Activated T-cell treated with anti-CD3 and anti-CD28 coated beads, Interleukin-2, amount 50 U/mL, for 48 hours (primary cell): ENCODE measurements at places on chromosomes 4 and X.

DNA sequence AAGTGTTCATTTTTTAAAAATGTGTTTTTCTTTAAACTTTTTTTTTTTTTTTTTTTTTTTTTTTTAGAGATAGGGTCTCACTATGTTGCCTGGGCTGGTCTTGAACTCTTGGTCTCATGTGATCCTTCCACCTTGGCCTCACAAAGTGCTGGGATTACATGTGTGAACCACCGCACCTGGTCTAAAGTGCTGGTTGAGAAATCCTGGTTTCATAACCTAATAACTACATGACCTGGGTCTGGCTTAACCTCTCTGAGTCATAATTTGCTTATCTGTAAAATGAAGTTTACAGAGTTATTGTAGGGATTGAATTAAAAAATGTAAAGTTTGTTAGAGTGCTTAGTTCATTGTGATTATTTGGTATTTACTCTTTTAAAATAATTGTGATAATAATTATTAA, 5.2 kb downstream of the HSD17B13 start:
- DNase-seq, result no peak

GRCh38 chr4:120517966-120518365, 404.6 kb downstream of the PRDM5 start:
- no peak for DNase-seq

DNA sequence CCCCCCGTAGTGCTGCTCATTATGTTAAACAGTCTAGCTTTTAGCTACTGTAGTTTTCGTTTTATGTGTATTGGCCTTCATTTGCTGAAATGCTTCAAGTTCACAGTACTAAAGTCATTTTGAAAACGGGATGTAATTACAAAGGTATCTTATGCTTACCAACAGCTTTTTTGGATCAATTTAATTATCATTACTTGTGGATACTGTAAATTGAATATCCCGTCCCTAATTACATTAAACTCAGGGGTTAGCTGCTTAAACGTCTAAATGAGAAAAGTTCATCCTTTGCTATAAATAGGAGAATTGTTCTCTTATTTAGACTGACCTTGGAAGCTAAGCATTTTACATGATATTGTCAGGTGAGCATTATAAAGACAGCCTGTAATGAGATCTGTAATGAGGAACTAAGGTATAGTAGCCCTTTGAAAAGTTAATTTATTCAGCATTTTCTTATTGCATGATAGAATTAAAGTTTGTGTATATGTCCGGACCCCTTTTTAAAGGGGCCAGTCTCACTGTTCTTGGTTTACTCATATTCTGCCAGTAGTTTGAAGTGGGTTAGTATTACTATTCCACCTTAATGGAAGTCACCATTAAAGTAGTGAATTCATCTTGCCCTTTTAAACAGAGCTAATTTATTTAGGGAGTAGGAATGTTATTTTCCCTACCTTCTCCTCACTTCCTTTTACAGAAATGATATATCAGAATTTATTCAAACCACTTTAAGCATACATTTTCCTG, 252.6 kb downstream of the TENM3 start:
- DNase-seq, result no peak

GRCh38 chr4:188695261-188695660, 556.0 kb downstream of the TRIML1 start:
- DNase-seq, result no peak

DNA sequence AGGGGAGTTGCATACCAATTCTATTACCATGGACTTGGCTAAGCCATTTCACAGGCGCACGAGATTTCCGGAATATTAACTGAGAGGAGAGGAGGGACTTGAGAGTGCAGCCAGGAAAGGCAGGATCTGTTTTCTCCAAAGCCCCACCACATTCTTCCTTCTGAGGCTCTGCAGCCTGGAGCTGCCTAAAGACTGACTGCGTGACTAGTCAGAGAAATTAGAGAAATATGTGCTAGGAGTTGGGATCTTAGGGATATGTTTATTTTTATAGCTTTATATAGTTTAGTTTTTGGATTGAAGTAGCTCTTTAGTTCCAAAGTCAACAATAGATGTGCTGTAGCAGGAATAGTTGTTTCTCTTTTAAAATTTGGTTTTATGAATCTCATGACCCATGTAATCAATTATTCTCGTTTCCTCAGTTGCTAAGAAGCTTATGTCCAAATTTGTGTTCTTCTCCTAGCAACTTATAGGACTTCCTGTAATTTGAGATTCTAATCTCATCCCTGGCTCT, 300.1 kb upstream of the DDX53 start:
- no peak for DNase-seq

DNA sequence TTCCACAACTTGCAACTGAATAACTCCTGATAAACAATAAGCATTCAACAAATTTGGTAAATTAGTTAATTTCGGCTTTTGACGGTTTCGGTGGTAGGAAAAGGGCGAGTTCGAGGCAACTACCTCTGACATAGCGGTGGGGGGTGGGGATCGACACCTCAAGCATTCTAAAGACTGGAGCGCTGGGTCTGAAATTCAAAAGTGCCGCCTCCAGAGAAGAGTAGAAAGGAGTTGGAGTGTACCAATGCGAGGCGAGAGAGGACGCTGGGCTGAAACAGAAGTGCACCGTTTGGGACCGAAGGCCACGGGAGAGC, 725 bp downstream of the SMC1A start:
- no peak for DNase-seq

- no peak for DNase-seq
Measured at GRCh38 chr4:44916411-44916810, 190.1 kb upstream of the GNPDA2 start.

- no peak for DNase-seq
Measured at GRCh38 chr4:28444886-28445496, 1584.3 kb downstream of the STIM2 start.

- DNase-seq, result peak; percentile 83
Measured at GRCh38 chrX:49171752-49172279, at the start of gene PLP2. Gene PLP2, plus strand, starts transcription at chrX:49171898. Its CDS starts 103 bp downstream, at chrX:49172001.

GRCh38 chr4:140158365-140159030, 4.5 kb upstream of the MAML3 start:
- no peak for DNase-seq

- no peak for DNase-seq
Measured at GRCh38 chrX:19122641-19123009, 357 bp upstream of the ADGRG2 start.

- no peak for DNase-seq
Measured at GRCh38 chrX:40253771-40254170, 156.0 kb upstream of the BCOR start.

DNA sequence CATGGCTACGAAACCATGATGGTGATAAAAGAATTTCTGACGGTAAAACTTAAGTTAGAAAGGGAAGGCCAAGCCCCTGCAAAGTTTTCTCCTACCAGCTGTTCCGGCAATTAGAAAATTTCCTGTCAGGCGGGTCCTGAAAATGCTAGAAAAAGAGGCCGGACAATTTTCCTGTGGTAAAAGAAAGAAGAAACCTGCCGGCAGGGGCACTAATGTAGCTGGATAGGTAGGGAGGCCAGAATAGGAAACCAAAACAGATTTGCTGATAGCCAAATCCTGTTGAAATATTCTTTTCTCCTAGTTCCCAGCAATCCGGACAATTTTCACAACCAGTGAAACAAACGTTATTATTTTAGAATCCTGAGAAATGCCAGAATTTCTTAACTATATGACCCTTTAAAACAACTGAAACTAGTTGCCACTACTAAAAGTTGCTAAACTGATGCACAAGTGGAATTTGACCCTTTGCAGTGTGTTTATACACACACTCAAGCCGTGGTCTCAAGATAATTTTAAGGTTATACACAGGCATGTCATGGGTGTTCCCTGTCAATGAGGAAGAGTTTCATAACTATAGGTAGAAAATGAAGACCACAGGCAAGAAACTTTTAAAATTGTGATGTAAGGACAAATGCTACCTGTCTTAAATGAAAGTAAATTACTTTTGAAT, 47.7 kb downstream of the RPS6KA3 start:
- no peak for DNase-seq

GRCh38 chr4:122625156-122625555, 4.3 kb upstream of the IL21 start:
- DNase-seq, result no peak

GRCh38 chr4:112119353-112119783, 25.9 kb upstream of the FAM241A start:
- DNase-seq, result peak; percentile 60

DNA sequence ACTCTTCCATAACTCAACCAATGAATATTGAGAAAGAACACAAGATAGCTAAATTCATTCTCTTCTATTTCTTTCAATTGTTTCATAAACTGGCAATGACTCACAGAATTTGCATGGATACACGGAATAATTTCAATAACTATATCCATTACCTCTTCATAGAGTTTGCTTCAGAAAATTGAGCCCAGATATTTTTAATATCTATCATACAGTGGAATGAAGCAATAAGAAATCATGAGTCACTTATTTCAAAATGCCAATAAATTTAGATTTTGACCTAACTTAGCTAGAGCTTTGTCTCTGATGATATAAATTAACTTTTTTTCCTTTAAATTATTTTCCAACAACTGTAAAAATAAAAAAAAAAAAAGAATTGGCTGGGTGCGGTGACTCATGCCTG, 22.2 kb upstream of the MANBA start:
- no peak for DNase-seq

DNA sequence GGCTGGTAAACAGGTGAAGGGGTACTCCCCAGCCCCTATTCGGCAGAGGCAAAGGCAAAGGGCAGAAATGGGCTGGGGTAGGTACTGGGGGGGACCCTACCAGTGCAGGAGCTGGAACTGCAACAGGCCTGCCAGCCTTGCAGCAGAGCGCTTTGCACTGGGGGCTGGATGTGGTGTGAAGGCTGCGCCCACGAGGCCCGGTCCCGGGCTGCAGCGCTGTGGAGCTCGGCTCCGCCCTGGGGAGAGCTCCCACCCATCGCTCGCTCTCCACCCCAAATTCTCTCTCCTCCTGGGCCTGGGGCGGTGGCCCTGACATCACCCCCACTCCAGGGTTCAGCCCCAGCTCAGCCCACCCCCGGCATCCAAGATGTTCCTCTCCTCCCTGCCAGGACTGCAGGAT, 24.2 kb downstream of the IQSEC2 start:
- no peak for DNase-seq

- DNase-seq, result no peak
Measured at GRCh38 chr4:73006286-73006990, 63.1 kb downstream of the COX18 start.

- DNase-seq, result no peak
Measured at GRCh38 chrX:1595711-1596060, 4.3 kb downstream of the AKAP17A start.

- DNase-seq, result no peak
Measured at GRCh38 chrX:23374291-23374690, 39.6 kb downstream of the PTCHD1 start.

- no peak for DNase-seq
Measured at GRCh38 chrX:107610667-107611066, 17.6 kb upstream of the PRPS1 start.

- no peak for DNase-seq
Measured at GRCh38 chr4:141376769-141377168, 156.1 kb downstream of the ZNF330 start.

- DNase-seq, result peak; percentile 78
Measured at GRCh38 chrX:152632445-152633097, 5.1 kb upstream of the GABRQ start.

GRCh38 chrX:119990556-119991004, 47.0 kb upstream of the NKAP start:
- no peak for DNase-seq

GRCh38 chr4:81609844-81610243, 138.1 kb upstream of the RASGEF1B start:
- DNase-seq, result no peak

DNA sequence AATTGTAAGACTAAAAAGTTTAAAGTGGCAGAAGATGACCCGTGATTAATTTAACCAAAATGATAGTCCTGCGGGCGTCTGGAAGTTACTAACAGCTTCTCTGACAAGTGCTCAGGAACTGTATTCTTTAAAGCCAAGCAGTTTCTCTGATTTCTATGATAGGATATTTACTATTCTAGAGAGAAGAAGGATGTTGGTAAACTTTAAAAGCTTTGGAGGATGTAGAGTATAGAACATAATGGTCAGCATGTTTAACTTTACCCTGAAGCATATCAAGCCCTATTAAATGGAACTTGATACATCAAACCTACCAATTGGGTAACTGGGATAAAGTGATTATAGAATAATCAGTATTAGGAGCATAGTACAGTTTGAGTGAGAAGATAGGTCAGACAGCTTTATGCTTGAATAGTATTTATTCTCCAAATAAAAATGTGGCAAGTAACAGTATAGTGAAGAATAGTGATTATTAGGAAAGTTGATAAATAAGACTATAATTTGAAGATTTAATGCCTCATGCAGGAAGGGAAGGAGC, 1.8 kb downstream of the STIM2 start:
- no peak for DNase-seq

DNA sequence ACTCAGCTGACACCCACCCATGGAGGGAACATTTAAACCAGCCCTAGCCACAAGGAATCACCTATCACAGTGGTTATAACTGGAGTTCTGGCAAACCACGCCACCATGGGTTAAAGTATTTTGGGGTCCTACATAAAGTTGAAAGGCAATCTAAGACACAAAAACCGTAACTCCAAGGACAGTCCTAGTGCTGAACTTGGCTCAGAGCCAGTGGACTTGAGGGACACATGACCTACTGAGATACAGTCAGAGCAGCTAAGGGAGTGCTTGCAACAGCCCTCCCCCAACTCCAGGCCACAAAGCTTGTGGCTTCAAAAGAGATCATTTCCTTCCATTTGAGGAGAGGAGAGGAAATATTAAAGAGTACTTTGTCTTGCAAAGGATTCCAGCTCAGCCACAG, 300.5 kb downstream of the FGF13 start:
- DNase-seq, result no peak

- no peak for DNase-seq
Measured at GRCh38 chrX:79524642-79525041, 157.5 kb upstream of the ITM2A start.

- no peak for DNase-seq
Measured at GRCh38 chrX:41116948-41117347, 31.7 kb downstream of the USP9X start.

DNA sequence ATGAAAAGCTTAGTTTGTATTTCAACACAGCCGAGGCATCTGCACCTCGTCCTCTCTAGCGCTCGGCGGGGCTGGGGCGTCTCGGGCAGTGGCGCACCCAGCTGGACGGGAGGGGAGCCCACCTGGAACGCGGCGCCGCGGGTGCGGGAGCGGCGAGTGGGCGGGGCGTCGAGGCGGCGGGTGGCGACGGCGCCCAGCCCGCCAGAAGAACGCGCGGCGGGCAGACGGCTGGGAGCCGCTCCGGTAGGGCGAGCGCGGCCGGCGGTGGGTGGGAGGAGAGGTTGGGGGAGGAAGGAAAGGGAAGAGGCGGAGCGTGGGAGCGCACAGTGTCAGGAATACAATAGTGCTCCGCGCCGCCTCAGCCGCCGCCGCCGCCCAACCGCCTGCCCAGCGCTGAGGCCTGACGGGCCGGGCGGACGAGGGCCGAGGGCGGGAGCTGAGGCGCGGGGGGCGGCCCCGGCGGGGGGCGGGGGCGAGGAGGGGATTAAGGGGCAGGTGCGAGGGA, at the start of gene JADE3:
Gene JADE3 (plus strand): TSS at position 324 of the 505 bp plus-strand sequence. CDS start 72,474 bp downstream, outside the sequence.
- DNase-seq, result peak; percentile 42

DNA sequence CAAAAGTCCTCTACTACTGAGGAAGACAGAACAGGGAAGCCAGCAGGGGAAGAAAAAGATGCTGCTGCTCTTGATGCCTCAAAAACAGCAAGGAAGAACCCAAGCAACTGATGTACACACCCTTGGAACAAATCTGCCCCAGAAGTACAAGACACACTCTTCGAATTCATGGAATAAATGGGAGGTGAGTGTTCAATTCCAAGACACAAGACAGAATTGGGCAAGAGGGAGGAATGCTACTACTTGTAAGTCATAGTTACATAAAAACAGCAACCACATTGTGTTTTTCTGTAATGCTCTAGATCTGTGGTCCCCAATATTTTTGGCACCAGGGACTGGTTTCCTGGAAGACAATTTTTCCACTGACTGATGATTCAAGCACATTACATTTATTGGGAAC, 58.0 kb upstream of the H2AZ1 start:
- no peak for DNase-seq
